ENCODE measurements at places on chromosomes 16 and 17.

- no peak for DNase-seq
These were observed 3.7 kb downstream of the PPP4C start for GRCh38 chr16:30079480-30079879.

- no peak for DNase-seq
These were observed 63.4 kb downstream of the KLHDC4 start for GRCh38 chr16:87702325-87702811.

- no peak for DNase-seq
These were observed 4.4 kb upstream of the HIC1 start for GRCh38 chr17:2050300-2051060.

DNA sequence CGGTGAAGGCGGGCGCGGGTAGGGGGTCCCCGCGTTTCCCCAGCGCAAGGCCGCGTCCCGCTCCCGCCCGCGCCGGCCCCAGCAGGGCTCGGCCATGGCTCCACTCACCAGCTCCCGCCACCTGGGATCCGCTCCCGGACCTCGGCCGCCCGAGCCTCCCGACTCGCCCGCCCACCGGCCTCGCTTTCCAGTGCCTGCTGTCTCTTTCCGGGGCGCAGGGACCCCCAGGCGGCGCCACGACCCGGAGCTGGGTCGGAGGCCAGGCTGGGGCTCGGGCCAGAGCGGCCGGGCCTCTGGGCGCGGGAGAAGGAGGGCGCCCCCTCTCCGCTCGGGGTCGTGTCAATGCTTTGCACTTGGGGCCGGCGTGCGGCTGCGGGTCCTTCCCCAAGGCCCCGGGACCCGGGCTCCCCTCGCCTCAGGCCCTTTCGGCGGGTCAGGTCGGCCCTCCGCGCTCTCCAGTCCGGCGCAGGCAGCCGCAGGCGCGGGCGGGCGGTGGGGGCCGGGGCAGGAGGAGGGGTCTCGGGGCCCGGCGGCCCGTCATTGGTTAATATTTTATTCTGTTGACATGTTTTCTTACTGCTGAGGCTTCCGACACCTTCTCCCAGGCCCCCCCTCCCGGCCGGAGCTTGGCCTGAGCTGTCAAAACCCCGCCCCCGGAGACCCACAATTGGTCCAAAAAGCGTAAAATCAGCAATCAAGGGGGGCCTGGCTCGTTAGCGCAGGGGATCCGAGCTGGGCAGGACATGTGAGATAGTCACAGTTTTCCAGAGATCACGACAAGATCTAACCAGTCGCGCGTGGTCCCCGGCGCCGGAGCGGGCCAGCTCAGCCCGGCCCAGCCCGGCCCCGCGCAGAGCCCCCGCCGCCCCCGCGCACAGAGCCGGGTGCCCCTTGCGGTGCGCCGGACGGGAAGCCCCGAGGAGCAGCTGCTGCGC lies at the start of gene TBX2:
TSS of gene TBX2 (plus strand) at position 713 of the 935 bp plus-strand sequence. CDS start 334 bp downstream, outside the sequence.
- no peak for DNase-seq

GRCh38 chr16:35234679-35235078 lies 1775.3 kb downstream of the TP53TG3F start:
- DNase-seq = no peak

Data from bronchial epithelial cell (primary cell).